ENCODE measurements at places on chromosomes 1 and 21.

DNA sequence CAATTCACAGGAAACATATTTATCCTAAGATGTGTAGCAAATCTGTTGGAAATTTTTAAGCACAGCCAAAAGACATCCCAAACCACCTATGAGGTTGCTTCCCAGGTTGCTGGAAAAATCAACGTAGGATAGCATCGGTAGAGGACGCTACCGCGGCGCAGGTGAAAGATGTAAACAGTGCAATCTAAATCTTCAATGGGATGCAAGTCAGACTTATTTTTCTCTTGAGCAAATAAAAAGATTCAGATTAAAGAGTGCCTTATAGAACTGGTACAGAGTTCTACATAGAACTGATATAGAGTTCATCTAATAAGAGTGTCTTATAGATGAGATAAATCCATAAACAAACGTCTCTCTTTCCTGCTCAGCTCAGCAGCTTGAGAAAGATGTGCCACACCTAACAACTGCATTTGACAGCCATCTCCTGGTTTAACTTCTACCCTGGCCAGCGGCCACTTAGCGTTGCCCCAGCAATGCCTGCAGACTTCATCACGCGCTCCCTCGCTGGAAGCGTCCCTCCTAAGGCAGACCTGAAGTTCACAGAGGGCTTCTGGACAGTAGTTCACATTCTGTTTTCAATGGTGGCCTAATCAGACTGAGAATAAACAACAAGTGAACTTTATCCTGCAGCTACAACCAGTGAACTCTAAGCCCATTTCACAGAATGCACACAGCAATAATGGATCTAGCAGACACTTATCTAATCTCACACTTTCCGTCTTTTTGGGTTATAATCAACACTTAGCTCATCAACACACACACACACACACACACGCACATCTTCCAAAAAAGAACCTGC, 164.5 kb downstream of the TOMM20 start:
- no peak for DNase-seq

DNA sequence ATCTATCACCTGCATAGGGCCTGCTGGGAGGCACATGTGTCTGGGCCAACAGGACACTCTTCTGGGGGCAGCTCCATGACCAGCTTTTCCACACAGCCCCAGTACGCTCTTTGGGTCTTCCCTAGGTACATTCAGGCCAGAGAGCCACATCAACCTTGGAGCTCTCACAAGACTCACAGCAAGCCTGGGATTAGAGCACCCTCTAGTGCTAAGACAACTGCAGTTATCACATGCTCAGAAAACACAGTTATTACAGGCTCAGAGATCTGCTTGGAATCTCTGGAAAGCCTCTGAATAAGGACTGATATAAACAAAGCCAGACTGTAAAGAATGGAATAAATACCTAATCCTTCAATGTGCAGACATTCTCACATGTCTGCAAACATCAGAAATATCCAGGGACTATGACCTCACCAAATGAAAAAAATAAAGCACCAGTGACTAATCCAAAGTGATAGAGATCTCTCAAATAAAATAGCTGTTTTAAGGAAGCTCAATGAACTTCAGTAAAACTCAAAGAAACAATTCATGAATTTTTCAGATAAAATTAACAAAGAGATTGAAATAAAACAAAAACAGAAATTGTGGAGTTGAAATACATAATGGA, 563.9 kb upstream of the NR5A2 start:
- DNase-seq: no peak

DNA sequence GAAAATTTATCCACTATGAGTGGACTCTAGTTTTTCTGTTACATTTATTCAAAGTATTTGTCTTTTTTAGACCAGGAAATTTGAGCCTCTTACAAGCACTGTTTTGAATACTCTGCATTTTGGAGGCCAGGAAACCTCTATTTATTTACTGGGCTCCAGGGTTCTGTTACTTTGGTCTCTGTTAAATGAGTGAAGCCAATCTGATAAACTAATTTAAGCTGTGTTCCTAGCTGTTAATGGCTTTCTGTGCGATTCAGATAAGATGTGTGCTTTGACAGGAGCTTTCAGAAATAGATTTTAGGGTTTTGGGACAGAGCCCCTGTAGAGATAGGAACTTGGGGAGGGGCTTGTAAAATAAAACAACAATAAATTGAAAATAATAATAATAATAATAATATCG, 23.9 kb downstream of the ACKR1 start:
- DNase-seq: no peak

DNA sequence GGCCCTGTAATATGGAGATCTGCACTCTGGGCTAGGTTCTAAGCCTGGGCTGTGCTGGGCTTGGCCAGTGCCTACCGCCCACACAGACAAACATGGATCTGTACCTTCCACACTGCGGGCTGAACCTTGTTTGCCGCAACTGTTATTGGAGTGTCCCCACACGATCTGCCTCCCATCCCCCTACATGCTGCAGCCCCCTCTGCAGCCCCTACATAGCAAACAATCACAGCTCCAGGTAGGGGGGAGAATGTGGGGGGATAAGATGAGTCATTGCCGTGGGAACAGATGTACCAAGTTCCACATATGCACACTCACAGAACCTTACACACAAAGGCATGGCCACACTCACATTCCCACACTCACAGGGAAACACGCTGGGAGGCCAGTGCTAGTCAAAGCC, 2.1 kb upstream of the HCRTR1 start:
- no peak for DNase-seq

DNA sequence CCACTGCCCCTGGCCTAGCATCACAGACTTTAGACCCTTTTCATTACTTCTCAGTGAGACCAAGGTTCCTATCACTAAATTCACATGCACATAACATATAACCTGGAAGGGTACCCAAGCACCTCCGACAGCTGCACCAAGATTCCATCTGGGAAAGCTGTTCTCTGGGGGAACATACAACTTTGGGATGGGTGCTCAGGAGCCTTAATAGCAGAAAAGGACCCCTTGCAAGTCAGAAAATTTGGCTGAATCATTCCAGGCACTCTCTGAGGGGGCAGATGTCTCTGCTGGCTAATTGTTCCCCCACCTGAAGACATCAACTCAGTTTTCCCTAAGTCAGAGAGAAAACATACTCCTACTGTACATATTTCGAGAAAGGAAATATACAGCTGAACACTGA, 41.3 kb upstream of the PSEN2 start:
- DNase-seq: no peak

DNA sequence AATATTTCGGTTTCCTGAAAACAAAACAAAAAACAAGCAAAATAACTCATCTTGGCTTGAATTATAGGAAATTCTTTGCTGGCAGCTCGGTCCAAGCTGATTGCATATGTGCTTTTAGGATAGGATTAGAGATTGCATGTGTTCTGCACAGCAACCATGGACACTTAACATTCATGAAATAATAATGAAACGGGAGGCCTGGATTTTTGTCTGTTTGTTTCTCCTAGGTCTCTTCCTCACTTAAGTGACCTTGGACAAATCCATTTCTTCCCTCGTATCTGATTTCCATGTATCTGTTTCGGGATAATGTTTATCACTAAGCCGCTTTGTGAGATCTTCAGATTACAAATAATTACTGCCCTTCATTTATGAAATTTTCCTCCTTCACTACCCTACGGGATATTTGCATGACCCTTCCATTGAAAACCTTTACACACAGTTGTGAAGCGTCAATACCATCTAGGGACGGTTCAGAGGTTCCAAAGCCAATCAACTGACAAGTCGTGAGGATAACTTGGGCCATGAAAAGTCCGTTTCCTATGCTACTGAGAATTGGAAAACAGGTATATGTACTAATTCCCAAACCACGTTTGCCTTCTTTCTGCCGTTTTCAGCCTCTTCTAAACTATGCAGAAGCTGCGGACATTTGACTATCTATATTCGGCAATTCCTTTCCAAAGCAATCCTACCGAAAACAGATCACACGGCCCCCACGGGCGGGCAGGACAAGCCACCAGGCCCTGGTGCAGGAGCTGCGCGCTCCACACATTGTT, 1.3 kb upstream of the H3-3A start:
- no peak for DNase-seq

DNA sequence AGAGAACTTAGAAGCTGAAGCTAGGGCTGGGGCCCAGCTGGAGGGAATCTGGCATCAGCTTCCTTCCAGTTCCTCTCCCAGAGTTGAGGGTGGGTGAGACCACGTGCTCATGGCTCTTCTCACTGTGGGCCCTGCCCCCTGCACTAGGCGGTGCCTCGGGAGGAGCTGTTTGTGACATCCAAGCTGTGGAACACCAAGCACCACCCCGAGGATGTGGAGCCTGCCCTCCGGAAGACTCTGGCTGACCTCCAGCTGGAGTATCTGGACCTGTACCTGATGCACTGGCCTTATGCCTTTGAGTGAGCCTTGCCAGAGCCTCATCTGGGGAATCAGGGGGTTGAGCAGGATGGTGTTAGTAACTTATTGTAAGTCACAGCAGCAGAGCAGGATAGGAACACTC, 16.1 kb downstream of the AKR1A1 start:
- DNase-seq: no peak

GRCh38 chr1:24957808-24958752, 28.0 kb upstream of the RUNX3 start:
- DNase-seq: no peak

DNA sequence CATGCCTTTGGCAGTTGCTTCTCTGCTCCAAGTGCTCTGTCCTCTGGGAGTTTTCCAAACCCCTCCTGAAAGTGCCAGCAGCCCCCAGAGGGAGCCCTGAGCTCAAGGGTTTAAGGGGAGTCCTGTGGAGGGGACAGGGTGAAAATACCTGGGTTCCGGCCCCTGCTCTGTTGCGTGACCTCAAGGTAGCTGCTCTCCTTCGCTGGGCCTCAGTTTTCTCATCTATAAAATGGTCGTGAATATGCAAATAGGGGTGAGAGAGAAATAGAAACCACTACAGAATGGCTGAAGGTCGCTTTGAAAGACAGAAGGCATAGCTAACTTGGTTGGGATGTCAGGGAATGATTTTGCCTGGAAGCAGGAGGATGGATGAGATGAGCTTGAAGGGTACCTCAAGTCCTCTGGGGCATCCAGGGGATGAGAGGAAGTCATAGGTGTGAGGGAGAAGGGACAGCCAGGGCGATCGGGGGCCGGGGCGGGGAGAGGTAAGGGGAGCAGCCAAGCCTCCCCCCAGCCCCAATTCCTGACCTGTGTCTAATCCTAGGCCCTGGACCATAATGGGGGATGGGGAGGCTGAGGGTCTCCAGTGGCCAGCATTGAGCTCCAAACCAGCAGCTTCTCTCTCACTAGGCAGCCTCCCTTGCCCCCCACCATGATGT, 12.4 kb downstream of the IFFO2 start:
- DNase-seq: no peak

GRCh38 chr1:5430136-5430535, 562.1 kb downstream of the NPHP4 start:
- DNase-seq: no peak

DNA sequence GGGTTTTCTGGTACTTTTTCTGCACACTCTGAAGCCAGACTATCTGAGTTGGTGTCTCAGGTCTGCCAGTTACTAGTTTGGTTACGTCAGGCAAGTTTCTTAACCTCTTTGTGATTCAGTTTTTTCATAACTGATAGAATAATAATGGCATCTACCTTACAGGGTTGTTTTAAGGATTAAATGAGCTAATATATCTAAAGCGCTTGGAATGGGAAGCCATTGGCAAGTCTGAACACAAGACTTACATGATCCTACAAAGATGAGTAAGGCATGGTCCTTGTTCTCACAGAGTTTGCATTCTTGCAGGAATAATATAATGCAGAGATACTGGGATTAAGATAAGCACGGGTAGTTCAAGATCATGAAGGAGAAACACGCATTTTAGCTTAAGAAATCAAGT, 9.2 kb upstream of the DENND2D start:
- DNase-seq: no peak

DNA sequence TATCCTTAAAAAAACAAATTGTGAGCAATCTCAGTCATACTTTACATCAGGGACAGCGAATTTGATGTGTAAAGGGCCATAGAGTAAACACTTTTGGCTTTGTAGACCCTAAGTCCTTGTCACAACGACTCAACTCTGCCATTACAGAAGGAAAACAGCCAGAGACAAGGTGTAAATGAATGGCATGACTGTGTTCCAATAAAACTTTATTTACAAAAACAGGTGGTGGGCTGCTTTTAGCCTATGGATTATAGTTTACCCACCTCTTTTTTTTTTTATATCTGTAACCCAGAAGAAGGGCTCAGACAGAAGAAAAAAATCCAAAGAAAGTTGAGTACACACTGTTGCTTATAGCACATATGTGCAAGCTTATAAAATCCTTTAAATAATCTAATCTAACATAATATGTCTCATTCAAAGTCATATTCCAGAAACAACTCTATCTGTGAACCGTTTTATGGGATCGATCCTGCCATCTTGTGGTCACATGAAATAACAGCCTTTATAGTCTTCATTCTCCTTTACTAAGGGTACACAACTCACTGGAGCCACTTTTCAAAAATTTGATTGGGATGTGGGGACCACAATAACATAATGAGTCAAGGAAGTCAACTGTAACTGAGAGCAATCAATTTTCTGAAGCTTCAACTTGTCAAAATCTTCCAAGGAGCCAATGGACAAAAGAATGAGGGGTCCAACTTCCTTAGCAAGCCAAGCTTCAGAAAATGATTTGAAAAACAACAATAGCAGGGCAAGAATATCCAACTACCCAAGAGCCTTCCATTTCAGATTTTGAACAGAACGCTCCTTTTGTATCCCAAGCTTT, 142.2 kb upstream of the KRTAP19-8 start:
- no peak for DNase-seq

DNA sequence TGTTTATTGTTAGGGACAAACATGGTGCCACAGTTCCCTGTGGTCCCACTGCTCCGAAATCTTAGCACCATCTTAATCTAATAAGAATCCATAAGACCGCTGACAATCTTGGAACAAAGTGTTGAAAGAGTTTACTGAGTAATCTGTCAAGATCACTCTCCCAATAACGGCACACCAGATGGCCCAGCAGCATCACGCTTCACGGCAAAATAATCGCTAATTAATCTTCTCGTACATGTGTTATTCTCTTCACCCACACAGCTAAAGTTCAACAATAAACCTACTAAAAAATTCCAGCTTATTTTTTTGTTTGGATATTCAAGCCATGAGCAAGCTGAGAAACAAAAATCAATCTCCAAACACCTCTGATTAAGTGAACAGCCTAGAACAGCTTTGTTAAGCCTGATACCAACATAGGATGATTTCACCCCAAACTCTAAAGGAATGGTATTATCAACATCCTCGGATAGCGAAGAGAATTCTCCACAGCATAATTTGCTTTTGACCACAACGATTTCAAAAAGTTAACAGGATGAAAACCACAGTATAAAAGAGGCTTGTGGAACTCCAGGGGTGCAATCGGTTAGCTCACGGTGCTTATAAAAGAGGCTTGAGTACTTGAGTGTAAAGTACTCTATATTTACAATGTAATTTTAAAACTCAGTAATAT, 329.9 kb upstream of the GREM2 start:
- no peak for DNase-seq
